ENCODE measurements at places on chromosomes 5 and 9. TPM values are rescaled to one million over a fixed set of nuclear protein-coding genes. Genes with fewer than 3 reads are reported as not detected.
A peak's percentile ranks its signal among the peaks of the same experiment; 100 is the strongest.

The NR2F1-AS1 gene
- 6.4 TPM for total RNA-seq

- no peak for DNase-seq
These were observed 26.3 kb downstream of the CDK7 start for GRCh38 chr5:69261034-69261433.

- DNase-seq = no peak
These were observed 2.2 kb downstream of the PCDH1 start for GRCh38 chr5:141875795-141876627.

GRCh38 chr5:32193591-32193990 is 19.5 kb upstream of the GOLPH3 start:
- no peak for DNase-seq

DNA sequence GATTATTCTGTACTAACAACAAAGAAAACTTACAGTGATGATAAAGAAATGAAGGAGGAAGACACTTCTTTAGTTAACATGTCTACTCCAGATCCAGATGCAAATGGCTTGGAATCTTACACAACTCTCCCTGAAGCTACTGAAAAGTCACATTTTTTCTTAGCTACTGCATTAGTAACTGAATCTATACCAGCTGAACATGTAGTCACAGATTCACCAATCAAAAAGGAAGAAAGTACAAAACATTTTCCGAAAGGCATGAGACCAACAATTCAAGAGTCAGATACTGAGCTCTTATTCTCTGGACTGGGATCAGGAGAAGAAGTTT is 67.9 kb downstream of the VCAN start:
- no peak for DNase-seq

DNA sequence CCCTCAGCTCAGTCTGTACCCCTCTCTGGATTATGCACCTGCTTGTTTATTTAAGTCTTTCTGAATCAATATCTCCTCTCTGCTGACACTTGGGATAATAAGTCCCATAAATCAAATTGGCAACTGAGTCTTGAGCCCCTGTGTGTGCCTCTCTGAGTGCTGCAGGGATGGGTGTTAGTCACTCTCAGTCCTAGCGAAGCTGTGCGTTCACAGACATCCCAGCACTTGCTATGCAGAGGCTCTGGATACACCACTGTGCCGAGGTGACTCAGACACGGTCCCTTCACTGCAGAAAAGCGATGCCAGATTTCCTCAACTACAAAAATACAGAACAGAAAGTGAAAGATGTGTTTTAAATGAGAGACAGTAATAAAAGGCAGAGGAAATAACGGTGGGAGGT is 4.1 kb upstream of the KCNMB1 start:
- DNase-seq = no peak

The CHMP5 gene
- total RNA-seq = 88.7 TPM

The IFNA21 gene
- total RNA-seq = not detected

- no peak for DNase-seq
These were observed 56.0 kb upstream of the AGXT2 start for GRCh38 chr5:35103637-35104299.

- no peak for DNase-seq
These were observed 17.5 kb downstream of the STXBP1 start for GRCh38 chr9:127629468-127630081.

- DNase-seq = no peak
These were observed 698.4 kb downstream of the DNAH5 start for GRCh38 chr5:13246053-13246452.

DNA sequence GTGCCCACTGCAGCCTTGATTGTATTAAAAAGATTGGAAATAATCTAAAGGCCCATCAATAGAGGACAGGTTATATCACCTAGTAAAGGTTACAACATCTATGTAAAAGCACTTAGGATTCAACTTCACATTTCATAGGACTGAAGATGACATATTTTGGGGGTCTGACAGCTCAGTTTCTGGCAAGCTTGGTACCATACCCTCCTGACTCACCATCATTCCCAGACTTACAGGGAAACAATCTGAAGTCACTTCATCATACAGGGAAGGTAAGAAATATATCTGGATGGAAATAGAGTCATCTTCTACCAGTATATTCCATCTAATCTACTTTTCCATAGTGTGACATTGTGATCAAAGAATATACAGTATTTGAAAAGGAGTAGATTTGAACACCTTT is 28.8 kb upstream of the DAB2 start:
- DNase-seq = no peak

- no peak for DNase-seq
These were observed 538 bp upstream of the BDP1 start for GRCh38 chr5:71454913-71455312.

The PAEP gene
- total RNA-seq = not detected

DNA sequence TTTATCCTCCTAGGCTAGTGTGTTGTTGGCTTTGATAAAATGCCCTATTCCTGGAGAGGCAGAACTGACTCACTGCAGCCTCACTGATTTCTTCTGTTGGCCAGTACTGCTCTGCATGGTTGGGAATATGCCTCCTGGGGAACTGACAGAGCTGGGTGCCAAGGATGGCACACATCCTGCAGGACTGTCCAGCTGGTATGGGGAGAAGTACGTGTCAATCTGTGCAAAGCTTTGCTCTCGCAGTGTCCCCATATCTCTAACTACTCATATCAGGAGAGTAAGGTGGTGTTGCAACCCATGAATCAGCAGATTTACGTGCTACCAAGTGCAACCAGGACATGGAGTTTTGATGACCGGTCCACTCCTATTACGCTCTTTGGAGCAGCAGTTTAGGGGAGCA is 74.7 kb downstream of the TEK start:
- DNase-seq = no peak

The IL13 gene
- not detected for total RNA-seq

GRCh38 chr5:83718195-83718825 is 2.3 kb downstream of the HAPLN1 start:
- DNase-seq = peak; percentile 48

DNA sequence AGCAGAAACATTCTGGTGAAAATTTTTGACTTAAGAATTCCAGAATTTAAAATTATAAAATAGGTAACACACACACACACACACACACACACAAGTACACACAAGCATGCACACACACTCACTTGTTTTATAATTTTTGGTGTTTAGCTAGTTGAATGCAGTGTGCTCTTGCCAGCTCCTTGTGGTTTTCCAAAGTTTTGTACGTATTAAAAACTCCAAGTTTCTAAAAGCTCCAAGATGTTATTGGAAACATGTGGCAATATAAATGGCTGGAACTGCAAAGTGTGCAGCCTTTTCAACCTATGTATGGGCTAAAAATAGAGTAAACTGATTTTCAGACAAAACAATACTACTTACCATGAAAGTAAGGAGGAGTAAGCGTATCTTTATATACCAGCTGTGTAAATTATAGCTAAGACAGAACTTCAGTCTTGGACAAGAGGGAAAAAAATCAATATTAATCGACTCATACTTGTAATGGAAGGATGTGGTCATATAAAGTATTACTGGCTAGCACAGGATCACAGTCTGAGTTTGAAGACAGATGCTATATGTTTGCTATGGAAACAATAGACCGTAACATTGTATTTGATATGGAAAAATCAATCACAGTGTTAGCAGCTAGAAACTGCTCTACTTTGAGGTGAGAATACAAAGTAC is 727.1 kb upstream of the GRAMD2B start:
- no peak for DNase-seq

DNA sequence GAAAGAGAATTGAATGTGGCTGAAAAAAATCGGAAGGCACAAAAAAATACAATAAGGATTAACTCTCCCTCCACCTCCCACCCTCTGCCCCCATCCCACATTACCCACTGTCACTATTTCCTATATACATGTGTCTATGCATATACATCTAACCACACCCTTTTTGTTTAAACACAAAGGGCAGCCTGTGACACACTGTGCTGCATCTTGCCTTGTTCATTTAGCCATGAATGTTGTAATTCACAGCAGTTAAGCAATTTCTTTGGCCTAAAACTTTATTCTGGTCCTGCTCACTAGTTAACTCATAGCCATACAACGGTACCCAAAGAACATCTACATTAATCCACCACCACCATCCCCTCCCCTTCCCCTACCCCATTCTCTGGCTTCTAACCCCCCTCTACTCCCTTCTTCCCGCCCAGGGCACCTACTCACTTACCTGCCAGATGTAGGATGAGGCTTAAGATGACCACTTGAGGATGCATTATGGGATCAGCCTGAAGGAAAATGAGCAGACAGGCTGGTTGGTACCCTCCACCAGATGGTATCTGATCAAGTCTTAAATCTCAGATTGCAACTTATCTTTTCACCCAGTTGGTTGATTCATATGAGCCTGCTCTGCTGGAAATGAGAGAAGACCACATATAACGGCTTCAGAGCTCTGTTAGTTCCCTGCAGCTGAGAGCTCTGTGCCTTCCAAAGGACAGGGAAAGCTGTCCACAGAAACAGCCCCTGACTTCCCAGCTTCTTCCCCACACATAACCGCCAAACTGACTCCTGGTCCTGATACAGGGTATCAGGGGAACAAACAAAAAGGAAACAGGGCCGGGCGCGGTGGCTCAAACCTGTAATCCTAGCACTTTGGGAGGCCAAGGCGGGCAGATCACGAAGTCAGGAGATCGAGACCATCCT is 1.2 kb downstream of the HAVCR1 start:
- DNase-seq = no peak

GRCh38 chr5:144131261-144131660 is 39.2 kb downstream of the YIPF5 start:
- no peak for DNase-seq

- no peak for DNase-seq
These were observed 329.8 kb downstream of the TAF11L14 start for GRCh38 chr5:17964067-17964466.

DNA sequence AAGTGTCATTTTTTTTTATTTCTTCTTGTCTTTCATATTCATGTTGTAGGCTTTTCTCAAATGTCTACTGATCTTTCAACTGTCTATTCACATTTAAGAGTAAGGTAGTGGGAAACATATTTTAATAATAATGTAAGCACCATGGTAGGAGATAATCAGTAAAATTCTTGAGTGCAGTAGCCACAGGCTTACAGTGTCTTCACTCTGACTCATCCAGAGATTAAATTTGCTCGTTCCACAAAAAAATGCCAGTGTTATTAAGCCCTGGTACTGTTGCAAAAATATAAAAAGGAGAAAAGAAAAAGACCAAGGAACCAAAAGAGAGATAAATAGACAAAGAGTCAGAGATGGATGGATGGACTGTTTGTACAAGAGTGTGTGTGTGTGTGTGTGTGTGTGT is 43.0 kb downstream of the PARP8 start:
- DNase-seq = no peak

DNA sequence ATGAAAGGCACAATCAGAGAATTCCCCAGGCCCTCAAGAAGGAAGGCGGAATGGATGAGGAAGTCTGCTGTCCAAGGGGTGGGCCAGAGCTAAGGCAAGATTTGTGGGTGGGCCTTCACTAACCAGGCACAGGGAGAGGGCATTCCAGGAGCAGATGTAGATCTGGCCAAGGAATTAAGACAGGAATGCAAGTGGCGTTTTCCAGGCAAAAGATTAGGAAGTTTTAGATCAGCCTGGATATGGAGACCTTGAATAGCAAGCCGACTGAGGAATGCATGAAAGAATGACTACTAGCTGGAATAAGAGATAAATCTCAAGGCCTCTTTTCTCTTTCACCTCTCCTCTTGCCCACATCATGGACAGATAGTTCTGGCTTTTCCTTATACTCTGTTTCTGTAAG is 68.5 kb downstream of the GHR start:
- no peak for DNase-seq

GRCh38 chr5:103466495-103466894 is 96.1 kb downstream of the NUDT12 start:
- DNase-seq = no peak

DNA sequence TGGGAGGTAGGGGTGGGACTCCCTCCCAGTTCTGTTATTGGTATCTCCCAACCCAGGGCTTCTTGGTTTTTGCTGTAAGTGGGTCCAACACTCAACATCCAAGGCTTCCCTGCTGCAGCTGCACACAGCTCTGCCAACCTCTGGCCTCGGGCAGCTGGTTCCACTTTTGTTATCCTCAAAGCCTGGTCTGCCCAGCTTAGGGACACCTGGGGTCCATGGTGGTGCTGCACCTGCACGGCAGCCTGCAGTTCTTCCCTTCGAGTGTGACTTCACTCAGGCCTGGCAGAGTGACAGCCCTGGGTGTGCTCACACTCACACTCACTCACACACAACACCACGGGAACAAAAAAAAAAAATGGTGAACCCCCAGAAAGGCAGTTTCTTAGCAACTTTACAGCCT is 15.3 kb upstream of the SAP30L start:
- no peak for DNase-seq

GRCh38 chr5:120613729-120614128 is 149.6 kb downstream of the PRR16 start:
- no peak for DNase-seq

DNA sequence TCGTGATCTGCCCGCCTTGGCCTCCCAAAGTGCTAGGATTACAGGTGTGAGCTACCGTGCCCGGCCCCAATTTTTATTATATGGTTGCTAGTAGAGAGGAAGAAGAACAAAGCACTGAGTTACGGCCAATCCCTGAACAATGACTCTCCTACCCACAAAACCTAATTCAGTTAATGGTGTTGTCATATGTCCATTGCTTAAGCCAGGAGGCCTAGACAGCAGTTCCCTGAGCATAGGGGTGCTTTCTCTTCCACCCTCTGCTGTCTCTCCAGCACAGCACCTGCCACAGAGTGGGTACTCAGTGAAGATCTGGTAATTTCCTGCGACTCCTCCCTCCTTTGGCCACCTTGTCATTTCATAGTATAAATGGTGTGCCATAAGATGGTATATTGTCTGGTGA is 21.4 kb upstream of the LTC4S start:
- DNase-seq = no peak

The SPDL1 gene
- total RNA-seq = 38.6 TPM

DNA sequence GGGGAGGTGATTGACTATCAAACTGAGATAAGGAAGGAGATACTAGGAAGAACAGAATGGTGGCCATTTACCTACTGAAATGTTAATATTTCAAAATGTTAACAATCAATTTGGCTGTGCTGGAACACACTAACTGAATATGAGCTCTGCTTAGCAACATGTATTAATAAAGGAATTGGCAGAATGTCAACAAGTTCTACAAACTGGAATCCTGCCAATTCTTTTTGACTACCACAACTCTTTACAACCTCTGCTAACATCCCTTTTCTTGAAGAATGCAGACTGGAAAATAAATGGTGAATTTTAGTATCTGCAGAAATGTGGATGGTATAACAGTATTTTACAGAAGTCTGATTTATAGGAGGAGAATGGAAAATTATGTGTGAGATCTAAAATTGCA is 446.4 kb downstream of the ISL1 start:
- no peak for DNase-seq

GRCh38 chr9:123268465-123269259 is at the start of gene STRBP:
TSS of gene STRBP (minus strand) at chr9:123268586. CDS start at chr9:123184134, 84,452 bp downstream.
- DNase-seq = peak; percentile 92

The ANKRD31 gene
- 0.05 TPM for total RNA-seq

DNA sequence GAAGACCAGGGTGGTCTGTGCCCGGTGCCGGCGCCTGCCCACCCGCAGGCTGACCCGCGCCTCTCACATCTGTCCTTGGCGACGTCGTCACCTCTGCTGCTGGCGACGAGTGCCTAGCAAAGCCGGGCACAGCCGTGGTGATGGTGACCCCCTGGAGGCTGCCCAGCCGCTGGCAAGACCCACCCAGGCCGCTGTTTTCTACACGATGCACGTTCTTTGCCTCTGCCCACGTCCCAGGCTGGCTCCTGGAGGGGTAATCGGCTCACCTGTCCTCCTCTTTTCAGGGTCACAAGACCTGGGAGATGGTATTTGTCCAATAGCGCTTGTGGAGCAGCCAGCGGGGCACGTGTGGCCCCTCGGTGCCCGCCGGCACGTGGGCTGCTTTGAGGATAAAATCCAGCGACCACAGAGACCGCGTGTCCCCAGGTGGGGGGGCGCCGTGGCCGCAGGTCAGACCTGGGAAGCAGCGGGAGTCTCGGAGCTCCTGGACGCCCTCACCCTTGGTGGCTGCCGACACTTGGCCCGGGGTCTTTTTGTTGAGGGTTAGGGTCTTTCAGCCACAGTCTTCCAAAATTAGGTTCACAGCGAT is 29.5 kb downstream of the SLC9A3 start:
- DNase-seq = no peak

Data from endothelial cell (in vitro differentiated cells).